ENCODE measurements at places on chromosomes 13 and 19. TPM values are rescaled to one million over a fixed set of nuclear protein-coding genes. Genes with fewer than 3 reads are reported as not detected.

DNA sequence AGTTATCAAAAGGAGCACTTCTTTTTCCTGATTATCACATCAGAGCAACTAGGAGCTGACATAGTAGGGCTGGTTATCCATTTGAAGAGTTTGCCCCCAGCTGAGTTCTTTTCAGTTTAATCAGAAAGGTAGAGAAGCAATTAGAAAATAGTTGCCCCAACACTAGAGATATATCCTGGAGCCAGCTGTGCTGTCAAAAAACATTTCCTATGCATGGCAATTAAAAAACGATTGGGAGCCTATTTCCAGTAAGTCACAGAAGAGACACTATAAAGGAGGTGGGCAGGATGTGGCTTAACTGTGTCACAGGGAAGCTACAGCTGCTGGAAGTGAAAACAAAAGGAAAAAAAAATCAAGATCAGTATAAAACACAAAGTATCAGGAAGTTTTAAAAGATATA lies 155.7 kb upstream of the SLITRK1 start:
- H3K4me3 ChIP-seq = no peak overlapping the region
- peaks cover 18% of the 10 kb centered on the region for H3K4me1 ChIP-seq
- peak; percentile 4 for DNase-seq
- H3K27me3 ChIP-seq = no peaks in the 10 kb centered on the region
- H3K27ac ChIP-seq = no peak overlapping the region
- no peaks in the 10 kb centered on the region for H3K36me3 ChIP-seq

GRCh38 chr13:97274829-97275649 lies 52.9 kb downstream of the MBNL2 start:
- no peak overlapping the region for H3K27ac ChIP-seq
- H3K27me3 ChIP-seq = no peaks in the 10 kb centered on the region
- no peak overlapping the region for H3K4me3 ChIP-seq
- peaks cover 17% of the 10 kb centered on the region for H3K36me3 ChIP-seq
- H3K4me1 ChIP-seq = peaks cover 35% of the 10 kb centered on the region

GRCh38 chr19:39671739-39672363 lies 16.1 kb downstream of the LGALS16 start:
- peaks cover 35% of the 10 kb centered on the region for H3K4me1 ChIP-seq
- DNase-seq = peak; percentile 78
- H3K27ac ChIP-seq = no peak overlapping the region
- H3K4me3 ChIP-seq = no peak overlapping the region
- H3K36me3 ChIP-seq = no peaks in the 10 kb centered on the region
- H3K27me3 ChIP-seq = peaks cover 1% of the 10 kb centered on the region

- H3K4me3 ChIP-seq = no peak overlapping the region
- H3K27ac ChIP-seq = no peak overlapping the region
- no peaks in the 10 kb centered on the region for H3K27me3 ChIP-seq
- H3K36me3 ChIP-seq = no peaks in the 10 kb centered on the region
- DNase-seq = peak; percentile 45
These were observed 396.9 kb upstream of the SLITRK5 start for GRCh38 chr13:87274209-87274819.

- H3K4me3 ChIP-seq = no peak overlapping the region
- peaks cover 41% of the 10 kb centered on the region for H3K27me3 ChIP-seq
- H3K27ac ChIP-seq = no peak overlapping the region
- H3K36me3 ChIP-seq = no peaks in the 10 kb centered on the region
- H3K4me1 ChIP-seq = no peaks in the 10 kb centered on the region
These were observed 9.5 kb upstream of the AMER2 start for GRCh38 chr13:25181597-25181996.

- H3K4me3 ChIP-seq = peak overlapping the region; percentile 74
- H3K4me1 ChIP-seq = peaks cover 42% of the 10 kb centered on the region
- peak overlapping the region; percentile 30 for H3K27ac ChIP-seq
- no peaks in the 10 kb centered on the region for H3K27me3 ChIP-seq
These were observed 4.0 kb upstream of the UBE2M start for GRCh38 chr19:58562122-58563033.

DNA sequence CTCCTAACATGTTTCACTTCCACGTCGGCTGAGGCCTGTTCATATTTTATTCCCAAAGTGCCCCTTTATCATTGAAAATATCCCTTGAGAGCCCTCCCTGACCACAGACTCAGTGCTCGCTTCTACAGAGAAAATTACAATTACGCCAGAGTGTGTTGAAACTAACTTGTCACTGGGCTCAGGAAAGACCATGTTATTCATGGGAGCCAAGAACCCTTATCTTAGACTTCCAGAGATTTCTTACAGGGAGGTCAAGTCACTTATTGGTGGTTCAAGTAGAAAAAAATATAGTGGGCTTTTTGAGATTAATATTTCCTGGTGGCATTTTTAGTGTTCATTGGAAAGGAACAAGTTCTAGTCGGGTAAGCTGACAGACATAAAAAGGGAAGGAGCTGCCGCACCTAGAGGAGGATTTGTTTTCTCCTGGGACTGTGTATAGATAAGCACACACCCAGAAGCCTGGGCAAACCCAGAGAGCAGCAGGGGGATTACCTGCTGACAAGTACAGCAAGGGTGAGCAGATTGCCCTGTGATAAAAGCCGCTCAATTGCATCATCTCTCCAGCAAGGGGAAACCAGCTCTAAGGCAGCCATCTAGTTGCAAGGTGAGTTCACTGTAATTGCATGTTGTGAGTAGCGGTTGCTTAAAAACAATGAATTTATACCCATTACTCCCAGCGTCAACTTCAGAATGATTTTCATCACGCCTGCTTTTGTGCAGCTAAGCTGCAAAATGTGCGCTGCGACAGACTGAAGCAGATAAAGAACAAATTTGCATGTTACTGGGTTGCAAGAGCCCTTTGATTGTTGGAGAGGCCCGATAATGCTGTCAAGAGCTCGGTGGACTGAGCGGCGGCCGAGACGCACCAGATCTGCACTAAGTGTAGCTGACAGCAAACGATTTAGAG lies 46.2 kb downstream of the DCT start:
- DNase-seq = peak; percentile 67
- H3K27ac ChIP-seq = no peak overlapping the region
- H3K4me1 ChIP-seq = peaks cover 28% of the 10 kb centered on the region
- no peak overlapping the region for H3K4me3 ChIP-seq

GRCh38 chr13:50401049-50401505 lies 385.8 kb downstream of the KCNRG start:
- no peaks in the 10 kb centered on the region for H3K27me3 ChIP-seq
- no peak overlapping the region for H3K4me3 ChIP-seq
- DNase-seq = no peak
- no peak overlapping the region for H3K27ac ChIP-seq
- H3K4me1 ChIP-seq = no peaks in the 10 kb centered on the region

DNA sequence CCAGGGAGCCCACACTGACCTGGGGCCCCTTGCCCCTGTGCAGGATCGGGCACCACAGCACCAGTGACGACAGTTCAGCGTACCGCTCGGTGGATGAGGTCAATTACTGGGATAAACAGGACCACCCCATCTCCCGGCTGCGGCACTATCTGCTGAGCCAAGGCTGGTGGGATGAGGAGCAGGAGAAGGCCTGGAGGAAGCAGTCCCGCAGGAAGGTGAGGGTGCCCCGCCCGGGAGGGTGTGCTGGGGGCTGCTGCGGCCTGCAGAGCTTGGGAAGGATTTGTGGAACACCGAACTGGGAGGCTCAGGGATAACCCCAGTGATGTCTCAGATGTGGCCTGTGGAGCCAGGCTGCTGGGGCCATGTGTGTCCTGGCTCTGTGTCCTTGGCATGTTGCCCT lies 4.2 kb downstream of the B3GNT8 start:
- DNase-seq = no peak
- no peaks in the 10 kb centered on the region for H3K27me3 ChIP-seq
- peaks cover 8% of the 10 kb centered on the region for H3K36me3 ChIP-seq
- peaks cover 14% of the 10 kb centered on the region for H3K4me1 ChIP-seq

DNA sequence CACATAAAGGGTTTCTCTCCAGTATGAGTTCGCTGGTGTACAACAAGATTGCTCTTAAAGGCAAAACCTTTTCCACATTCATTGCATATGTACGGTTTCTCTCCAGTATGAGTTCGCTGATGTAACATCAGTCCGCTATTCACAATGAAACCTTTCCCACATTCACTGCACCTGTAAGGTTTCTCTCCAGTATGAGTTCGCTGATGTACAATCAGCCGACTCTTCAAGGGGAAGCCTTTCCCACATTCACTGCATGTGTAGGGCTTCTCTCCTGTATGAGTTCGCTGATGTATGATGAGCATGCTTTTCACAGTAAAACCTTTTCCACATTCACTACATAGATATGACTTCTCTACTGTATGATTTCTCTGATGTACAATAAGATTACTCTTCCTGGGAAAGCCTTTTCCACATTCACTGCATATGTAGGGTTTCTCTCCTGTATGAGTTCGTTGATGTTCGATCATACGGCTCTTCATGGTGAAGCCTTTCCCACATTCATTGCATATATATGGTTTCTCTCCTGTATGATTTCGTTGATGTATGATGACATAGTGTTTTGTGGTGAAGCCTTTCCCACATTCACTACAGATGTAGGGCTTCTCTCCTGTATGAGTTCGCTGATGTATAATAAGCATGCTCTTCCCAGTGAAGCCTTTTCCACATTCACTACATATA lies 6.0 kb upstream of the ZNF614 start:
- peaks cover 4% of the 10 kb centered on the region for H3K4me1 ChIP-seq
- peaks cover 81% of the 10 kb centered on the region for H3K36me3 ChIP-seq
- no peak overlapping the region for H3K4me3 ChIP-seq
- H3K27ac ChIP-seq = no peak overlapping the region
- no peaks in the 10 kb centered on the region for H3K27me3 ChIP-seq
- DNase-seq = no peak

DNA sequence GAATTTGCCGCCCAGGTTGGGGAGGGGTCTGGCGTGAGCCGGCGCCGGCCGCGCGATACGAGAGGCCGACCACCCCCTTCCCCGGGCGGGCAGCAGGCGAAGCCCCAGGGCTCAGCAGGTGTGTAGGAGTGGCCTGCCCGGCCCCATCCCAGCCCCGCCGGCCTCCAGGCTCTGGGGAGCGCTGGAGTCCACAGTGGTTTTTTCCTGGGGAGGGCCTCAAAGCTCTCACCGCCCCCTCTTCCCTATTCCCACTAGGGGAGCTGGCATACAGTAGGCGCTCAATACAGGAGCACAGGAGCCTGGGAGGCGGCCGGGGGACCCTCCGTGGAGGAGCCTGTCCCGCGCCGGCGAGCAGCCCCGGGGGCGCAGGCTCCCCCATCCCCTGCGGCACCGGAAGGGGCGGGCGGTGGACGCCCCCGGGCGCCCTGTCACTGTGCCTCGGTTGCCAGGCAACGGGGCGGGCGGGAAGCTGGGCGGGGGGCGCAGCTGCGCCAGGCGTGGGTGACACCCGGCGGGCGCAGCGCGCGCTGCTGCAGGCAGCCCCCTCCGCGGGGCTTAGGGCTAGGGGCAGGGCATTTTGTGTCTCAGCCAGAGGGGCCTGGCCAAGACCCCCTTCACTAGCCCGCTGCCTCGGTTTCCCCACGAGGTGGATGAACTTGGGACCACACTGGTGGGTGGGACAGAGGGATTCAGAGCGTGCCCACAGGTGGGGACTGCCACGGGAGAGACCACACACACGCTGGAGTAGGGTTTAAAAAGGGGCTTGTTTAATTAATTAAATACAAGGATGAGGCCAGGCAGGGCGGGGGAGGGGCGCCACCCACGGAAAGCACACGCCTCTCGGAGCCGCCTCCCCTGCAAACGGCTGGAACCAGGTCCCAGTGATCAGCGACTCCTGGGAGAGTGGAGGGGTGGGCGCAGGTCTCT lies 3.6 kb upstream of the REXO1 start:
- peaks cover 4% of the 10 kb centered on the region for H3K36me3 ChIP-seq
- H3K4me3 ChIP-seq = no peak overlapping the region
- peak; percentile 66 for DNase-seq
- peaks cover 59% of the 10 kb centered on the region for H3K4me1 ChIP-seq
- H3K27me3 ChIP-seq = no peaks in the 10 kb centered on the region

DNA sequence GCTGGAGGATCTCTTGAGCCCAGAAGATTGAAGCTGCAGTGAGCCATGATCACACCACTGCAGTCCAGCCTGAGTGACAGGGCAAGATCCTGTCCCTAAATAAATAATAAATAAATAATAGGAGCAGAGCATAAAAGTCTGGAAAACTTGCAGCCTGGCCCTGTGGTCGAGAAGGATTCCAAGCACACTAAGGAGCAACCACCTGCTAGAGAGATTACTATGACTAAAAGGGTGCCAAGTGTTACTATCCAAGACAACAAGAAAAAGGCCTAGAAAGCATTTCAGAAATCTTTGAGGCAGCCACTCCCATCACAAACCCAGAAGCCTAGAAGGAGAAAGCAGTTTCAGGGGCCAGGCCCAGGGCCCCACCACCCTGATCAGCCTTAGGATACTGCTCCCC lies 46.1 kb downstream of the LHFPL6 start:
- no peaks in the 10 kb centered on the region for H3K36me3 ChIP-seq

C19orf81 gene
- total RNA-seq = 1.7 TPM

RGL3 gene
- not detected for total RNA-seq

MEX3D gene
- 2.0 TPM for total RNA-seq

FUT1 gene
- total RNA-seq = 0.07 TPM

Measured in activated naive CD4-positive, alpha-beta T cell treated with anti-CD3 and anti-CD28 coated beads for 36 hours (primary cell).